ENCODE measurements at places on chromosomes 16 and 17.

DNA sequence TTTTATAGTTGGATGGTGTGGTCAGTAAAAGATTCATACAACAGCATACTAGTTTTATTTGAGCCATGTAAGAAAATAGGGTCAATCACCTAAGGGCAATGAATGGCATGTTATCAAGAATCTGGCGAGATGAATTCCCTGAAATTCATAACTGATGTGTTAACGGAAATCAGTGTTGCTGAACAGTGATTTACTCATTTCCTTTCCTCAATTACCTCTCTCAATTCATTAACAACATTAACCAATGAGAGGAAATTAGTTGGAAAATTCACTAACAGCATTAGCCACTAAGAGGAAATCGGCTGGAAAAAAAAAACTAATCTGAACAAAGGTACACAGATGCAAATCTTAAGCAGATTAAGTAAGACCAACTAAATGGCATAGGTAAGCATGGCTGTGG lies 6.3 kb downstream of the CMTR2 start:
- no peak for ATAC-seq

DNA sequence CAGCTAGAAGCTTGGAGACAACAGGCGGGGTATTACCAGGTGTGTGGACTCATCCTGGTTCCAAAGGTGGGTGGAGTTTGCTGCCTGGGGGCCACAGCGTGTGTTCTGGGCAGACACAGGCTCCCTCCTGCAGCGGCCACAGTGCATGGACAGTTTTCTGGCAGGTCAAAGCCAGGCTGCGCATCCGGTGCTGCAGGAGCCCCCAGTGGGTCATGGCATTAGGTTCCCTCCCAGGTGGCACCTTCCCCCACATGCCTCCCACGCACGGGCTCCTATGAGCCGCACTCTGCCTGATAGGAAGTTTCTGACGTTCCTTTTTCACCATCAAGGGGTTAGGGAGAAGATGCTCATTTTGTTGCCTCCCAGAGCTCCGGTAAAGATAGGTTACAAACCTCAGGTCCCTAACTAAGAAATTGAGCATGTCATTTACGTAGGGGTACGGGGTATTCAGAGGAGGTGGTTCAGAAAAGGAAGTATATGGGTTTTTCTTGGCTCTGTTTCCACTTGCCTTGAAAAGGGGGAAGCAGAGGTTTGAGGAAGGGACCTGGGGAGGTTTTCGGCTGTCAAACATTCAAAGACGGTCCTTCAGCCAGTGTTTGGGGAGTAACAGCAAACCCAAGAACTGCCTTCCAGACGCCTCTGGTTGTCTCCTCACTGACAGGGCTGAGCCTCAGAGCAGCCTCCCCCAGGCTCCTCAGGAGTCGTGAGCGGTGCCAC lies 32.7 kb upstream of the NAT9 start:
- no peak for ATAC-seq

- ATAC-seq = no peak
Observed at GRCh38 chr17:2319051-2319450, 15.3 kb downstream of the SRR start.

DNA sequence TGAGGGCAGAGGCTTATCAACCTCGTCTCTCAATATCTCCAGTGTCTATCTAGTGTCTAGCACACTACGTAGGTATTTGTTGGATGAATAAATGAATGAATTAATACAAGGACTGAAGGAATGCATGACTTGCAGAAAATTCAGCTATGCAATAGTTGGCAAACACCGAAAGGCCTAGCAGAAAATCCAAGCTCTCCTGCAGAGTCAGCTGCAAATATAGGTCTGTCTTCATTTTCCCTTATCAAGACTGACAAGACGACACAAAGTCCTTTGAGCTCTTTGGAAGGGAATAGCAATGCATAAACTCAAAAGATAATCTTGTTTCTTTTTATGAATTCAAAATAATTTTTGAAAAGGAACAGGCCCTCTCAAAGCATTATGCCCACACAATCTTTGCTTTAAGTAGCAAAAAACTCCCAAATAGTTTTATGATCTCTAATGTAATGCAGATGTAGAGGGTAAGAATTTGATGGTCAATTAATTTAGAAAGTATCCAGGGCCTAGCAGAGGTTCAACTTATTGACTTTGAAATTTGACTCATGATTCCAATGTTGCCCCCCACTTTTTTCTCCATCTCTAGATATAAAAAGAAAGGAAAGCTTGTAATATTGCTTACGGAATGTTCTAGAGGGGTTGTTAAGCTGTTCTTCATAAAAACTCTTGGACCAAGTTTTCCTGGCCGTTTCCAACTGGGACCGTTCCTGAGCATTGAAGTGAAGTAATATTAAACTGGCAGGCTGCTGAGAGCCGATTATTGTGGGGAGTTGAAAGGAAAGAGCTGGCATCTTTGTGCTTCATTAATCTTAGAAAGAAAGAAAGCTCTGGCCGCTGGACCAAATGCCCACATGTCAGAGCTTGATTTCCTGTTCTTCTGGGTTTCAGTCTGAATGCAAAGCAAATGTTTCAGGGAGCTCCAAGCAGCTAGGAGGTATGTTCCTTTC lies 227.3 kb downstream of the HS3ST3A1 start:
- no peak for ATAC-seq

GRCh38 chr17:2107506-2107905 lies 52.6 kb downstream of the HIC1 start:
- ATAC-seq = no peak

- no peak for ATAC-seq
Observed at GRCh38 chr17:46192189-46192438, 1.1 kb downstream of the KANSL1 start.

GRCh38 chr16:4561596-4561995 lies 5.5 kb downstream of the C16orf96 start:
- ATAC-seq = no peak

DNA sequence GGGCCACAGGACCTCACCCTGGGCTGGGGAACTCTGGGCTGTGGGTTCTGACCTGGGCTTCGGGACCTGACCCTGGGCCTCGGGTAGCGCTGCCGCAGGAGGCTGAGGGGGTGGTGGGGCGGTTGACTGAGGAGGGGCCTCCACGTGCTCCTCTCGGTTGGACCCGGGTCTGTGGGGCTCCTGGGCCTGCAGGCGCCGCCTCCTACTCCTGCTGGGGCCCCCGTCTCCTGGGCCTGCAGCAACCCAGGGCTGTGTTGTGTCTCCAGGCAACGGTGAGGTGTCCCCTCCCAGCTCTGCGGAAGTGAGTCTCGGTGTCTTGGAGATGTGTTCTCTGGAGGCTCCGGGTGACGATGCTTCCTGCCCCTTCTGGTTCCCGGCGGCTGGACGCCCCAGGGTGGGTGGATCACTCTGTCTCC lies 41.5 kb upstream of the GNG13 start:
- ATAC-seq = no peak

DNA sequence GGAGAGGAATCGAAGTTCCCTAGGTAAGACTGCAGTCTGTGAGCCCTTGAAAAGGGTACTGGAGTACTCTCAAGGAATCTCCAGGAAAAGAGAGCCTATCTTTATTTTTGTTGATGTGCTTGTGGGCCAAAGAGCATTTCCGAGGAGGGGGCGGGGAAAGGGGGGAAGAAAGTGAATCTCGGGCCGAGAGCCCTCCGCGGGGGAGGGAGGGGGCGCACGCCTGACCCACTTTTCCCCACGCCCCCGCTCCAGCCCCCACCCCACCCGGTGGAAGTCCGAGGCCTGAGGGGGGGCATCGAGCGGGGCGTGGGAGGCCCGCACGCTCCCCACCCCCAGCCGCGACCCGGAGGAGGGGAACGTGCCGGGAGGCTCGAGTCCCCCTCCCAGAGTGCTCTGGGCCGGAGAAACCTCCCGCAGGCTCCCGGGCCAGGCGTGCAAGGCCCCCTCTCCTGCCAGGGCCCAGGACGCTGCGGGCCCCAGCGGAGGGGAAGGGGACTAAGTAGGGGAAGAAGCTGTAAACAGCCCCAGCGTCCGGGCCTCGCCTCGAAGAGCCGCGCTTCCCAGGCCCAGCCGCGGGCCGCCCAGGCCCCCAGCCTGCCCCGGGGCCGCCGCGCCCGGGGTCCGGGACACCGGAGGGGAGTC lies 444 bp downstream of the HELZ start:
- peak; percentile 40 for ATAC-seq

- ATAC-seq = no peak
Observed at GRCh38 chr16:17574256-17574655, 103.5 kb upstream of the XYLT1 start.

DNA sequence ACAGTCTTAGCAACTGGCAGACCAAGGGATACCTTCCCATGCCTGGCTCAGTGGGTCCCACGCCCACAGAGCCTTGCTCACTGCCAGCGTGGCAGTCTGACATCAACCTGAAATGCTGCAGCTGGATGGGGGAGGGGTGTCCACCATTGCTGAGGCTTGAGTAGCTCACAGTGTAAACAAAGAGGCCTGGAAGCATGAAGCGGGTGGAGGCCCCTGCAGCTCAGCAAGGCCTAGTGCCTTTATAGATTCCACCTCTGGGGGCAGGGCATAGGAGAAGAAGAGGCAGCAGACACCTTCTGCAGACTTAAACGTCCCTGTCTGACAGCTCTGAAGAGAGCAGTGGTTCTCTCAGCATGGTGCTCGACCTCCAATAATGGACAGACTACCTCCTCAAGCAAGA lies 263.2 kb downstream of the KIF2B start:
- ATAC-seq = no peak

DNA sequence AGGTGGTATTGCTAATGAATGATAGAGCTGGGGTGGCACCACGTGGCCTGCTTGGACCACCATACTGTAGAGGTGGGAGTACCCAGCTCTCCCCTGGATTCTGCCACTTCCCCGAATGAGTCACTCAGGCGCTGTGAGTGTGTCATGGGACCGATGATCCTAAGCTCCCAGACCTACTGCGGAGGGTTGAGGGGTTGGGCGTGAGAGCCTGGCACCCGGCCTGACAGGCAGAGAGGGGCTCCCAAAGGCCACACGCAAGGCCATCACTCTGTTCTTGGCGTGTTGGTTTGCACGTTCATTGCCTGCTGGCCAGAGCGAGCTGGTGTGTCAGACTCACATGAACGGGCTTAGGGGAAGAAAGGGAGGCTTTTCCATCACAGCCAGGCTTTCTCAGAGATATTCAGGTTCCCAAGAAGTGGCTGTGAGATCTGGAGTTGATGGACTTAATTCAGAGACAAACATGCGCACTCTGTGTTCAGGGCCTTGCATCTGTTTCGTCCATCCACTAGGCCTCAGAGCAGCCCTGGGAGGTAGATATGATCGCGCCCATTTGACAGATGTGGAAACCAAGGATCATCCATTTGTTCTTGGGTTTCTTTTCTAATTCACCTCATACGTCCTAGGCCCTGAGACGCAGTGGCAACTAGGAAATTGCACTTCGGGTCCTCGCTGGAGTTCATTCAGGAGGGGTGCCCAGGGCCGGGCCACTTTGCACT lies 41.4 kb downstream of the CMIP start:
- no peak for ATAC-seq

DNA sequence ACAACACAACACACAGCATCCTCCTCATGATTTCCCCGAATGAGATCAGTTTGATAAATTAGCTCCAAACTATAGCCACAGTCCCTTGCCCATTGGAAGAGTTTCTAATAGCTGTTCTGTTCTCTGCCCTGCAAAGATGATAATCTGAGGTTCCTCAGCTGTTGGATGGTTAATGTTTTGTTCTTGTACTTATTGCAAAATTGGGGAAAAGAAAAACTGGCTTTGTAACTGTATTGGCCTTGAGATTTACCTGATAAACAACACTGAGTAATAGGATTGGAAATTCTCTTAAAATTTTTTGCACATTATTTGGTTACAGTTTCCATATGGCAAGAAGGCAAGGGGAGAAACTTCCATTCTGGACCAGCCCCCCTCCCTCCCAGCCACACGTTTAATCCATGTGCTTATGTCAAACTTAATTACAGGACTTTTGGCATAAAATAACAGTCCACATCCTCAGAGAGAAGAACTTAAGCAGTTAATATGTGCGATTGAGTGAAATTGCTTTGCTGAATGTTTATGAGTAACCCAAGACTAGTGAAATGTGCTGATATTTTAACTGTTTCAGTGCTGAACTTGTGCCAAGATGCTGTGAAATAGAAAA lies 119.1 kb upstream of the ZFHX3 start:
- ATAC-seq = no peak

GRCh38 chr17:74217888-74218287 lies 4.5 kb downstream of the TTYH2 start:
- no peak for ATAC-seq

- ATAC-seq = no peak
Observed at GRCh38 chr17:77556383-77557061, 402.0 kb upstream of the TNRC6C start.

DNA sequence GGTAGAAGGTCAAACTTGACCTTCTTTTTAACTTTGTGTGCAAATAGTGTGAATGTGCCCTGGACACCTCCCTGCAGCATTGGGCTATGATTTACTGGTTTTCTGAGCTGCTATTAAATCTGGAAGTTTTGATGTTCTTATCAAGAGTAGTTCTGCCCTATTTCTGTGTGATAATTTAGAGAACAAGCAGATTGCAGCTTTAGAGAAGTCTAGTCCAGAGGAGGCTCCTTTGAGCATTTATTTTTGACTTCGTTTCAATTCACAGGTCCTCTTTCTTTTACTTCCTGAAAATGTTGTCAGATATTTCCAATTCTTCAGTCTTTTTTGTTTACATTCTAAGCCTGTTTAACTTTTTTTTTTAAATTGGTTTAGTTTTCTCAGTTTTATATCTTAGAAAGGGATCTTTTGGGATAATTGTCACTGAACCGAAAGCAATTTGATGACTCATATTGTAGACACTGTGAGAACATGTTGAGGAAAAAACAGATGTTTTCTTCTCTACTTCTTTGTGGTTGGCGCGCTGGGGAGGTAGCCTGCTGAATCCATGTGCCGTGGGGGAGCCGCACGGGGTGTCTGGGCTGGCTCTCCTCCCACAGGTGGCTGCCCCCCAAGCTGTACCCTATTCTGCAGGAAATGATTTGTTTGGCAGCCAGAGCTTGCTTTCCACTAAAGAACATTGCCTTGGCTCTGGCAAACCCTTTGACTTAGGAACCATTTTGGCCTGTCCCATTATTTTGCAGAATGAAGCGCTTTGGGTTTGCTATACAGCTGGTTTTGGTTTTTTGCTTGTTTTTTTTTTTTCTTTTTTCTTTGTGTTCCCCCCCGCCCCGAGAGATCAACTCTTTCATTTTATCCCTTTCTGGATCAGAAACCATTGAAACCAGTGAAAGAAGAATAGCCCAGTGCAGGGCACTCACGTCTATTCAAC lies 53.4 kb downstream of the MFSD11 start:
- ATAC-seq = peak; percentile 68

DNA sequence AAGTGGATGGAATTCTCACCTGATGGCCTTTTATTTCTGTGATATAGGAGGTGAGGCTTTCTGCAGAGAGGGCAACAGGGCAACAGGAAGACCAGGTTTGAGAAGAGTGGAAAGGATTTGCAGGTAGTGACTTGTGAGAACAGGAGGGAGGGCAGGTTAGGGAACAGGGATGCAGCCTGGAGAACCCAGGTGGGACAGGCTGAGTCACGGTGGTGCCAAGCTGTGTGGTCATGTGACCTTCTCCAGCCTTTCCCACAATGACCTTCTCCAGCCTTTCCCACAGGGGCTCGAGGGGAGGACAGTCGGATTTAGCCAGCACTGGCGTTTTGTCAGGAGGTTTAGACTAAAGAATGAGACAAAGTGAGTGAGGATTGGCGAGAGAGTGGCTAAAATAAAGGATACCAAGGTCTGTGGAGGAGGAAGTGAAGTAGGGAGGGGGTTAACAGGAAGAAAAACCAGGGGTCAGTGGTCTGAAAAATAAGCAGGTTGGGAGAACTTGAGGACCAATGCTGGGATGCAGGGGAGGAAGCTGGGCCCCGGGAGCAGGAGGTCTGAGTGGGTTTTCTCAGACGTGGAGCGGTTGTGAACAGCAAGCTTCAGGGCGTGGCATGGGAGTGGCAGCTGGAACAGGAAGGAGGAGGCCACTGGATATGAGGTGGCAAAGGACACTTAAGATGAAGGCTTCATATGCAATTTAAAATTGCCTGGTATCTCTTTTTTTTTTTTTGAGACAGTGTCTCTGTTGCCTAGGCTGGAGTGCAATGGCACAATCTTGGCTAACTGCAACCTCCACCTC lies 37.7 kb downstream of the DNAH2 start:
- ATAC-seq = no peak

Data from activated CD4-positive, CD25-positive, alpha-beta regulatory T cell treated with anti-CD3 and anti-CD28 coated beads, Interleukin-2, amount 50 U/mL, for 24 hours (primary cell).